ENCODE measurements at places on chromosomes 16 and 17.

GRCh38 chr16:359871-360697 is 7.6 kb upstream of the AXIN1 start:
- DNase-seq = no peak

DNA sequence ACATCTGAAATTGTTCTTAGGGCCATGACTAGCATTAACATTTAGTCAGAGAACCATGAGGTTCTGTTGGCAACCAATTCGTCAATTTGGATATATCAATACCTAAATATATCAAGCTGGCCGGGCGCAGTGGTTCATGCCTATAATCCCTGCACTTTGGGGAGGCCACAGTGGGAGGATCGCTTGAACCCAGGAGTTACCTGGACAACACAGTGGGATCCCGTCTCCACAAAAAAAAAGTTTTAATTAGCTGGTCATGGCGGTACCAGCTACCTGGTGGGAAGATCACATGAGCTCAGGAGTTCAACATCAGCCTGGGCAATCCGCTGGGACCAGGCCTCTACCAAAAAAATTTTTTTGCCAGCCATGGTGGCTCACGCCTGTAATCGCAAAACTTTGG is 8.4 kb downstream of the YWHAE start:
- DNase-seq = no peak

- DNase-seq = no peak
These were observed 22.0 kb upstream of the TACO1 start for GRCh38 chr17:63578769-63579111.

GRCh38 chr17:10063730-10064241 is 134.6 kb downstream of the GAS7 start:
- DNase-seq = no peak

DNA sequence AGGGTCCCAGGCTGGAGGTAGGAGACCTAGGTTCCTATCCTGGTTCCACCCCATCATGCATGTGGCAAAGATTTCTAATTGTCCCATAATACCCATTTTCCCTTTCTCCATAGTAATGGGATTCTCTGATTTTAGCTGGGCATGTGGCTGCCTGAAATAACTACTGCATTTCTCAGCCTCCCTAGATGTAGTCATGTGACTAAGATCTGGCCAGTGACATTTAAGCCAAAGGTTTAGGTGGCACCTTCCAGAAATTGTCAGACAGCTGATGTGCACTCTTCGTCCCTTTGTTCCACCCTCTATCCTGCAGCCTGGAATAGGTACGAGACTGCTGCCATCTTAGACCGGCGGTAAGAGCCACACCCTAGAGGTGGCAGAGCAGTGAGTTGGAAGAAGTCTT is 8.2 kb downstream of the NXPH3 start:
- DNase-seq = peak; percentile 27

- DNase-seq = no peak
These were observed 144.5 kb downstream of the MAF start for GRCh38 chr16:79456036-79456435.

GRCh38 chr16:5509794-5510193 is 412.2 kb upstream of the EEF2KMT start:
- no peak for DNase-seq

DNA sequence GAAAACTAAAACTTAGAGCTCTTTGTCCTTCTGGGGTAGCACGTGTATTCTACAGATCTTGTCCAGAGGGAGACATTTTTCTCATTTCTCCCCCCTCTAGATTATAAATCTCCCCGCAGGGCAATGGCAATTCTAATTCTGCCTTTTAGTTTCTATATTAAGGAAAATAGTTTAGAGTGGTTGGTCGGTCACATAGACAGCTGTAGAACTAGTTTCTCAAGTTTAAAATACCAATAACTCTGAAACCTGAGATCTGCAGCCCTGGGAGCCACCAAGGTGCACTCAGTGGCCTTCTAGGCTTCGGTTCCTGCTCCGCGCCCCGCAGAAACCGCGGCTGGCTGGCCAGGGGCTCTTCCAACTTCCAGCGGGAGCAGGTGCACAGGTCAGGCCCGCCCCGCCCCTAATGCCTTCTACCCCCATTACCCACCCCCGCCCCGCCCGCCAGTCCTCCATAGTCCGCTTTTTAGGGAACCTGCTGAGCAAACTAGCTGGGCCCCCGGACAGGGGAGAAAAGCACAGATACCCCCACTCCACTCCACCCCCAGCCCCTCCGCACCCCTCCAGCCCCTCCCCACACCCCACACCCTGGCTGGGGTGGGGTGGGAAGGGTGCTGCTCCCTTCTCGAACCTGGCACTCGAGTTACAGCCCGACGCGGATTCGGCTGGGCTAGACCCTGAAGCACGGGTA is 431 bp downstream of the SLFN11 start:
- DNase-seq = peak; percentile 17

GRCh38 chr17:9227819-9228407 is 206.6 kb downstream of the NTN1 start:
- no peak for DNase-seq

- no peak for DNase-seq
These were observed 61.4 kb downstream of the TMEM100 start for GRCh38 chr17:55661256-55661758.
